IgD-negative memory B cell (primary cell): ENCODE measurements at places on chromosomes 7 and 10. TPM values are rescaled to one million over a fixed set of nuclear protein-coding genes. Genes with fewer than 3 reads are reported as not detected.

Gene DGKB
- not detected for polyA plus RNA-seq

Gene SFTPA1
- polyA plus RNA-seq: not detected

Gene CALCR
- not detected for polyA plus RNA-seq

Gene TMEM209
- 39.0 TPM for polyA plus RNA-seq

Gene PON3
- polyA plus RNA-seq: not detected
